ENCODE measurements at places on chromosomes 1 and 21. TPM values are rescaled to one million over a fixed set of nuclear protein-coding genes. Genes with fewer than 3 reads are reported as not detected.

The IFNLR1 gene
- not detected for total RNA-seq

The SCP2 gene
- total RNA-seq: 59.3 TPM

The PLPP3 gene
- total RNA-seq: 10.4 TPM

The ATP6V1G3 gene
- total RNA-seq: not detected

The S100A8 gene
- total RNA-seq: not detected

The LMOD1 gene
- not detected for total RNA-seq

The OLIG2 gene
- total RNA-seq: not detected

The ZBTB8A gene
- total RNA-seq: 1.9 TPM

The STIL gene
- 23.8 TPM for total RNA-seq

The CNR2 gene
- total RNA-seq: not detected

The MATN1 gene
- total RNA-seq: not detected

The ANGPTL3 gene
- total RNA-seq: not detected

The KRTAP13-2 gene
- total RNA-seq: not detected

The NPL gene
- 1.4 TPM for total RNA-seq

DNA sequence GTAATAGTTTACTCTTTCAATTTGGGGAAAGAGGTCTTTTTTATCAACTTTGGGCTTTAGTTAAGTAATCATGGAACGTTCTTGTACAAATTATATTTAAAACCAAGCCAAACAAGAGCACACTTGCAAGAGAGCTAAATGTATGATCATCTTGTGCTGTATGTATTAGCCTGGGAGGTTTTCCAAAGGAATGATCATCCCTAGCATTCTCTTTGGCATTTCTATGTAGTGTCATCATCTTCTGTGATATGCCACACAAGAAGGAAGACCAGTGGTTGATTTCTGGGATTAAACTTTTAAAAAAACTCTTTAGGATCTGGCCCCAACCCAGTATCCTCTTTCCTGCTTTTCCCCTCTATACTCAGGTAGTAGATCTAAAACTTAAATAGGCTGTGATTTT lies 38.4 kb upstream of the KCNQ4 start:
- no peak for DNase-seq

DNA sequence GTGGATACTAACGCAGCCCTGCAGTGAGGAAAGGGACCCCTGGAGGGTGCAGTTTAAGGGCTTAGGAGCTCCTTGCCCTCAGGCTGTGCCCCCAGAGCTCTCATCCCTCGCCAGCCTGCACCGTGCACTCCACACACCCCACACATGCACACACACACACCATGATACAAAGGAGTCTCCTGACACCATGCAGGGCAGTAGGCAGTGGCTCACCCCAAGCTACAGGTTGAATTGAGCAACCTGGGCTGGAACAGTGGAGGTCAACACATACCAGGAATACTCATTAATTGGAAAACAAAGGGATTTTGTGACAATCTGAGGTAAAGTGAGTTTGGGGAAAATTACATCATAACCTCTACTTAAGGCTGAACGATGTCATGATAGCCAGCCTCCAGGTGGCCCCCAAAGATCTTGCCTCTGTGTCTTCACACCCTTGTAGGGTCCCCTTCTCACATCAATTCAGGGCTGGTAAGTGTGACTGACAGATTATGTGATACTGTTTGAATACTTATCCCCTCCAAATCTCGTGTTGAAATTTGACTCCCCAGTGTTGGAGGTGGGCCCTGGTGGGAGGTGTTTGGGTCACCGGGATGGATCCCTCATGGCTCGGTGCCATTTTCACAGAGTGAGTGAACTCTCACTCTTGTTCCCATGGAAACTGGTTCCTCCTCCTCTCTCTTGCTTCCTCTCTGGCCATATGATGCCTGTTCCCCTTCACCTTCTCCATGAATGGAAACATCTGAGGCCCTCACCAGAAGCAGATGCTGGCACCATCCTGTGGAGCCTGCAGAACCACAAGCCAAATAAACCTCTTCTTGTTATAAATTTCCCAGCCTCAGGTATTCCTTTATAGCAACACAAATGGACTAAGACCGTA lies 111.0 kb upstream of the RAB4A start:
- no peak for DNase-seq

GRCh38 chr1:85496941-85497582 lies 32.1 kb upstream of the DDAH1 start:
- DNase-seq: no peak

GRCh38 chr1:65279070-65279779 lies 30.1 kb upstream of the DNAJC6 start:
- DNase-seq: no peak

- DNase-seq: no peak
Observed at GRCh38 chr21:42012763-42013329, 2.7 kb upstream of the ZBTB21 start.

DNA sequence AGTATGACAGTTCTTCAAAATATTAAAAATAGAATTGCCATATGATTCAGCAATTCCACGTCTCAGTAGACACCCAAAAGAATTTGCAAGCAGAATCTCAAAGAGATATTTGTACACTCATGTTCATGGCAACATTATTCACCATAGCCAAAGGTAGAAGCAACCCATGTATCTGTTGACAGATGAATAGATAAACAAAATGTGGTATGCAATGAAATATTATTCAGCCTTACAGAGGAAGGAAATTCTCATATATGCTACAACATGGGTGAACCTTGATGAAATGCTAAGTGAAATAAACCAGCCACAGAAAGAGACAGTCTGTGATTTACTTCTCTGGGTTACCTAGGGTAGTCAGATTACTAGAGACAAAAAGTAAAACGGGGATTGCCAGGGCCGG lies 47.0 kb downstream of the NAV1 start:
- no peak for DNase-seq

DNA sequence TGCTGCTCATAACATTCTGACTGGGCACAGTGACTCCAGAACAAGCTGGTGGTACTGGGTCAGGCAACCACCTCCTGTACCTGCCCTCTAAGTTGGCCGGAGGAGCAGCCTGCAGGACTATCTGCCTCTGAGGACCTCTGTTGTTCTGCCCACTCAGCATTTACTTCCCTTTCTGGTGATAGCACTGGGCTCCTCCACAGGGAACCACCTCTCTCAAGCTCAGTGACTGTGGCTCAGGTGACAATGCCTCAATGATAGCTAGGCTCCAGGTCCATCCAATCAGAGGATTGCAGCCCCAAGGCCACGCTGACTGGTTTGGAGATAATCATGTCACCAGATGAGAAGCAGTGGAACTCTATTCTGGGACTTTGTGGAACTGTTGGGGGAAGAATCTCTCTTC lies 15.8 kb downstream of the SLC41A1 start:
- no peak for DNase-seq

GRCh38 chr21:24097181-24097580 lies 1510.1 kb downstream of the MRPL39 start:
- no peak for DNase-seq

DNA sequence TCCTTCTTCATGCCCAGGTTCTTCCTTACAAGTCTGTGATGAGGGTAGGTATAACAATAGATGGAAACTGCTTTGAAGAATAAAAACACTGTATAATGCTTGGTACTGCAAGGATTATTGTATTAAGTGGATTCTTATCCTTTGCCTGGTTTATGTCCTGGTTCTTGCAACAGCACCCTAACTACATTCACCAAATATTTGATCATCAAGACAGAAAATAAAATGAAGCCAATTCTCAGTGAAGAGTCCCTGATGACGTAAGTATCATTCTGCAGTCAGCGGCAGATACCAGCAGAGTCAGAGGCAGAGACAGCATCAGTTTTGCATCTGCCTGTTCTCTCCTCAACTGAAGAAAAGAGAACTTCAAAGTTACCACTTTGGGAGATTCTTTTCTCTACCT lies 19.7 kb downstream of the ARHGEF11 start:
- no peak for DNase-seq

DNA sequence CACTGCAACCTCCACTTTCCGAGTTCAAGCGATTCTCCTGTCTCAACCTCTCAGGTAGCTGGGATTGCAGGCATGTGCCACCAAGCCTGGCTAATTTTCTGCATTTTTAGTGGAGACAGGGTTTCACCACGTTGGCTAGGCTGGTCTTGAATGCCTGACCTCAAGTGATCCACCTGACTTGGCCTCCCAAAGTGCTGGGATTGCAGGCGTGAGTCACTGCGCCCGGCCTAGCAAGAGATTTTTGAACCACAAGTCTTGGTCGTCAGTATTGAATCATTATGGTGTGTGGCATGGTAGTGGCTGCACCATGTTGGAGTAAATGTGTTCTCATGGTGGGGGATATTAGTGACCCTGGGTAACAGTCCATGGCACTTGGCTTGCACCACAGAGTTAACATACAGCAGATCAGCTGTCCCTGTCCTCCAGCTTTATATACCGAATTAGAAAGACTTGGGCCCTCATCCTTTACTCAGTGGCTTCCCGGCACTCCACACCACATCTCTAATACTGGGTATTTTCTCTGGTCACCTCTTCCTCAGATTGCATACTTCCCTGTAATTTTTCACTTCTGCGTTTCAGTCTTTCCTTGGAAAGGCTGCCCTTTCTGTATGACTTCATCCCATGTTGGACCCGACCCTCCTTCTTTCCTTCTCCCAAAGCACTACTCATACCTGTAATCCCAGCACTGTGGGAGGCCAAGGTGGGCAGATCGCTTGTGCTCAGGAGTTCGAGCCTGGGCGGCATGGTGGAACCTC lies 25.1 kb downstream of the AK4 start:
- peak; percentile 32 for DNase-seq

DNA sequence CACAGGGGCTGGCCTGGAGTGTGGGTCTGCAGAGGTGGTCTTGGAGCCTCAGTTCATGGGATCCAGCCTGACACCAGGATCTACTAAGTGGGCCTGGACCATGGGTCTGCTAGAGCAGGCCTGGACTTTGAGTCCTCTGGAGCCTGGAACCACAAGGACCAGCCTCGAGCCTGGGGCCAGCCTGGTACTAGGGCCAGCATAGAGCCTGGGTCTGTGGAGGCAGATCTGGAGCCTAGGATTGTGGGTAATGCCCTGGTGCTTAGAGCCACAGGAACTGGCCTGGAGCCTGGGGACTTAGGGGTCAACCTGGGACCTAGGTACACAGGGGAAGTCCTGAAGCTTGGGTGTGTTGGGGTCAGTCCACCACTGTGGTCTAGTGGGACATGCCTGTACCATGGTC lies 12.7 kb downstream of the LORICRIN start:
- no peak for DNase-seq

DNA sequence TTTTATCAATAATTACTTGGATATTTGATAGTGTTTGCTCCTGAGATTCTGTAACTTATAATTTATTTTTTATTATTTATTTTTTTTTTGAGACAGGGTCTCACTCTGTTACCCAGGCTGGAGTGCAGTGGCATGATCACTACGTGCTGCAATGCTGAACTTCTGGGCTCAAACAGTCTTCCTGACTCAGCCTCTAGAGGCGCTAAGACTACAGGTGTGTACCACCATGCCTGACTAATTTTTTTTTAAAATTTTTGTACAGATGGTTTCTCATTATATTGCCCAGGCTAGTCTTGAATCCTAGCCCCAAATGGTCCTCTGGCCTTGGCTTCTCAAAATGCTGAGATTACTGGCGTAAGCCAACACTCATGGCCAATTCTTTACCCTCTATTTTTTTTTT lies 845.5 kb upstream of the ADGRL4 start:
- DNase-seq: no peak

- DNase-seq: no peak
Observed at GRCh38 chr1:169250795-169251194, 116.8 kb downstream of the NME7 start.

DNA sequence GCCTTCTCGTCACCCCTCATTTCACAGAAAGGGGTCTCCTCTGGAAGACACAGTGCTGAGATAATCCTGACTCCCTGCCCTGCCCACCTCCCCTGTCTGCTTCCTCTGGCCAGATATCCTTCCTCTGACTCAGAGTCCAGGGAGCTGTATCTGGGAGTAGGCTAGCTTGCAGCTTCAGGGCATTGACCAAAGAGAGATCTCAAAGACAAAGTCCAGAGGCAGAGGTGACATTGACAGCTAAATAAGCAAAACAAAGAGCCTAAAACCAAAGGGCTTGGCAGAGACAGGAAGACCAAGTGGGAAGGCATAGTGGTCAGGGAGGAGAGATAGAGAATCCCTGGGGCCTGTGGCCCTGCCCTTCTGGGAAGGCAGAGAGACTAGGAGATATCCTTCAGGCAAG lies 64.9 kb downstream of the TNR start:
- DNase-seq: peak; percentile 10

GRCh38 chr1:17272646-17273045 lies 23.7 kb downstream of the PADI3 start:
- no peak for DNase-seq

- no peak for DNase-seq
Observed at GRCh38 chr1:201218409-201218808, 27.8 kb downstream of the IGFN1 start.

GRCh38 chr1:16013220-16013907 lies 4.5 kb downstream of the HSPB7 start:
- peak; percentile 69 for DNase-seq

GRCh38 chr1:100971021-100971420 lies 54.6 kb downstream of the DPH5 start:
- DNase-seq: no peak

DNA sequence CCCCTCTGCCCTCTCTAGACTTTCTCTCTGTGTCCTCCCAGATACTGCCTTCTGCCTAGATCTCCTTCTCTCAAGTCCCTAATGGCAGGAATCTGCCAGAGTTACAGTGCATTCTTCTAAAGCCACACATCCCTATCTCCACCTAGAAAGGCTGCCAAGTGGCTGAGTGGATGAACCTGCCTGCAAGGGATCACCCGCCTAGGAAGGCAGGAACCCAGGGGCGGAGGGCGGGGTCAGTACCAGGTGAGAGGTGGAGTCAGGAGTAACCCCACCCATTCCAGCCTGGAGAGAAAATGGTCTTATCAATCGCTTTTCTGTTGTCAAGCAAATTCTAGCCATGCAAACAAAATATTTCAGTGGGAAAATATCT lies 60.8 kb downstream of the BCAR3 start:
- DNase-seq: no peak

All from HT1080 (cell line).